Forelimb muscle (tissue), 1 donor: ENCODE measurements at places on chromosomes 16 and 17. TPM values are rescaled to one million over a fixed set of nuclear protein-coding genes. Genes with fewer than 3 reads are reported as not detected.

DNA sequence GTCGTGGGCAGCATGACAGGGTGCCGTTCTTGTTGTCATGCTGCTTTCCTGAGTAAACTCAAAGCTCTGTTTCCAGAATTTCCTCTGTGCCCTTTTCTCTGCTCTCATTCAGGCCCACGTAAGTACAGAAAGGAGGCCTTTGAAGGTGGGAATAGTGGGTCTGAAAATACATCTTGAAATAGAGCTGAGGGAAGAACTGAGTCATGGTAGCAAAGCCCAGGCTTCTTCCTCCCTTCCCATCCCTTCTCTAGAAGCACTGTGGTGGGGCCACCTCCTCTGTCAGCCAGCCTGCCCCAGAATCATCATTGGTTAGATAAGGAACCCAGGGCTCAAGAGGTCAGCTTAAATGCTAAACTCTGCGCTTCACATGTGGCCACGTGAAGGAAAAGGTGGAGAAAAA, 9.4 kb downstream of the CTRL start:
- no peak for DNase-seq

Gene CTRL
- 4.3 TPM for polyA plus RNA-seq

GRCh38 chr17:2092253-2092652, 37.4 kb downstream of the HIC1 start:
- DNase-seq, result no peak

Gene ITGAL
- 2.5 TPM for polyA plus RNA-seq

Gene KRTAP9-8
- not detected for polyA plus RNA-seq

GRCh38 chr16:50960517-50961202, 190.4 kb downstream of the SALL1 start:
- no peak for DNase-seq

GRCh38 chr16:27726621-27727261, 176.8 kb downstream of the KATNIP start:
- no peak for DNase-seq

- no peak for DNase-seq
Observed at GRCh38 chr17:58245428-58246103, 7.2 kb downstream of the LPO start.
